Fibroblast of skin of right biceps (primary cell): ENCODE measurements at places on chromosomes 2 and 18.

DNA sequence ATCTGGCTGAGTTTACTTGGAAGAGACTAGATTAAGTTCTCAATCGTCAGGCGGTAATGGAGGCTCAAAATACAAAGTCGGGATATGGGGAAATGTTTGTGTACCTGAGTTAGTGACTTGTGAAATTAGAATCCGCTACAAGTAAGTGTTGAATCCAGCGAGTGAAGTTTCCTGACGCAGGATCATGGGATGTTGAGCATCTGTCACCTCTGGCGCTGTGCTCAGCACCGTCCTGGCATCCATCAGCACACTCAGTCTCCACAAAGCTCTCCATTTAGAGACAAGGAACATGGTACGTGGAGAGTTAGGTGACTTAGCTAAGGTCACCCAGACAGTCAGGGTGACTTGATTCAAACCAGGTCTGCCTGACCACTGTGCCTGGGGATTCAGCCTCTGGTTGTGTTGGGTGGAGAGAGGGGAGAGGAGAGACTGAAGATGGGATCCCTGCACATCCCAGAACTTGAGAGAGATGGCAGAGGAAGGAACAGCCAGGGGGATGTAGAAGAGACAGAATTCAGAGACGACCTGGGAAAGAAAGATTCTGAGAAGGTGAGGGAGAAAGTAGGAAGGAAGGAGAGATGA is 251.2 kb downstream of the ACKR3 start:
- DNase-seq: no peak

DNA sequence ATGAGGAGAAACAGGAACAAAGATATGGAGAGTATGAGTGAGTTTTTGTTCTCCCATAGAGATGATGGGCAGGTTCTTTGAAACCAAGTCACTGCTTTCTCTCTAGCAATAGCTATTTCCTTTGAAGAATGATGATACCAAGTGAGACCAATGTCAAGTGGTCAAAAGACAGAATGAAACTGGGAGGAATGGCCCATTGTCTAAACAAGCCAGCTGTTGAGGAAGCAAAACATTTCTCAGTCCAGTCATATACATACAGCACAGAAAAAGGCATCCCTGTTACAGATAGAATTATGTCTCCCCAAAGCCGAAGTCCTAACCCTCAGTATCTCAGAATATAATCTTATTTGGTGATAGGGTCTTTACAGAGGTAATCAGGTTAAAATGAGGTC is 66.1 kb upstream of the EPC2 start:
- DNase-seq: no peak

- DNase-seq: no peak
Measured at GRCh38 chr2:143615562-143615961, 486.3 kb downstream of the ARHGAP15 start.

DNA sequence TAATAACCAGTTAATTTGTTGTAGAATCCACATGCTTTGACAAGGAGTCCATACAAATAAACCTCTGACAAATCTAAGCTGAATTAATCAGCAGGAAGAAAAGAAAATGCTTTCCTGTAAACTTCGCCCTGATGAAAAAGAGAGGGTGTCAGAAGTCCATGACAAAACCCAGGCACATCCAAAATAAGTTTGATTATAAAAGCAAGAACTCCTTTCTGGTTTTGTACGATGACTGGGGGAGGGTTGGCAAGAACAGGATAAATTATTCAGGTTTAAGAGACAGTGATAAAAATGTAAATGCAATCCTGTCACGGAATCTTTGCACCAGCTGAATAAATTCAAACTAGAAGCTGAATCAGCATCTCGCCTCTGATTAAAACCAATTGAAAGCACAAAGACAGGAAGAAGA is 469.2 kb upstream of the TNP1 start:
- peak; percentile 66 for DNase-seq

DNA sequence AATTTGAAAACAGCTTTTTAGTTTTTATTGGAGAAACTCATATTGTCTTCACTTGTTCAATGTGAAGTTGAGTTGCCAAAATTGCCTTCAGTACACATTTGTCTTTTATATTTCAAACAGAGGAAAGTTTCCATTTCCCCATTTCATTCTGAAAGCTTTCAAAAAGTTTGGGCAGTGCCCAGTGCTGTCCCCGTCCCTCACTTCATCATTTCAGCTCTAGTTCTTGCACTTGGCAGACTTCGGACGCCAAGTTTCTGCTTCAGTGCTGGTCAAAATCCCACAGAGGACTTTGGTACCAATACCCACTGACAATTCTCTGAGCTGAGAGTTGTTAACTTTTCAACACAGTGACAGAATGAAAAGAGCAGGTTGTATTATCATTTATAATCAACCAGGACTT is 43.4 kb upstream of the AQP4 start:
- no peak for DNase-seq

DNA sequence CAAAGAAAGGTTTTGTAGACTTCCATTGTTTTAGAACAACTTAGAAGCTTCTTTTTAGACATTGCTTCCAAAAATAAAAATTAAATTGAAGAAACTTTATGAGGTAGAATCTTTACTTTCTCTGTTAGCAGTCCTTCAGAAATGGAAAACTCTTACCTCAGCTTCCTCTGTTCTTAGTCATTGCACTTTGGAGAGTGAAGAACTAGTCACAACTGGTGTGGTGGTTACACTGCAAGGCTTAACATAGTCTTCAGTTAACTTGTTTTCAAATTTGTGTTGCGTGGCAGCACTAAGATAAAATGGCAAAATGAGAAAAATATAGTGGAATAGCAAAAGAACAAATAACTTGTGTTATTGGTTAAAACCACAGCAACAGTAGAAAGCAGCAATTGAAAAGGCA is 332.6 kb downstream of the KIAA1328 start:
- no peak for DNase-seq

DNA sequence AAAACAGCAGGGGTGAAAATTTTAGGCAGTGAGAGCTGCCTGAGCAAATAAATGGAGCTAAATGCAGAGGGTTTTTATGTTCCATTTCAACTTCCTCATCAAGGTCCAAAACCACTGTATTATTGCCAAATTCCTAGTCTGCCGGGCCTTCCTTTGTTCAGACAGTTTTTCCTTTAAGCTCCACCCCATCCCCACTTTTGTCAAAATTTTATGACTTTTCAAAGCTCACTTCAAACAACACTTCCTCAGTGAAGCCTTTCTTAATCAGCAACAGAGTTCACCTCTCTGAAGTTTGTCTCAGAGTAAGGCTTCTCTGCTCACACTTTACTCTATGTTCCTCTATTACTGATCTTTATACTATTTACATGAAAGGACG is 81.3 kb downstream of the CERKL start:
- no peak for DNase-seq

GRCh38 chr2:121524685-121525425 is 5.8 kb upstream of the RNU4ATAC start:
- no peak for DNase-seq

- DNase-seq: no peak
Measured at GRCh38 chr18:31101183-31102024, 817 bp downstream of the DSC2 start.

DNA sequence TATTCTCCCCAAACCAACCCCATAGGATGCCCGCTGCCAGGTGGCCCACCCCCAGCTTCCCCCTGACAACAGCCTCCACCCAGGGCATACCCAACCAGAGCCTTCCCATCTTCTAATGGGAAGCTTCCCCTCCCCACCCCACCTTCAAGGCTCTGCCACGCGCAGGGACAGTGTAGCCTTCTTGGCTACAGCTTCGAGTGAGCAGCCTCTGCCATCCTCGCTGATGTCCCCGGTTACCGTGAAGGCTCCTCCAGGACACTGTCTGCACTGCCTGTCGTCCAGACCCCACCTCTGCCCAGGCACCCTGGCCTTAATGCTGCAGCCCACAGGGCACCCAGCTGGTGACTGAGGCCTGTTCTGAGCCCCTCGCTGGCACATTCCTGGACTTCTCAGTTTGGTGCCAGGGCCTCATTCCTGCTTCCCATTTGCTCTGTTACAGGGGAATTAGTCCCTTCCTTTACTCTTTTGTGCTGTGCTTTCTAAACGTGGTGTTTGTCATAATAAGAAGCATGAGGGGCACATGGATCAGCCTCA is 13.0 kb upstream of the ADNP2 start:
- DNase-seq: no peak

GRCh38 chr18:13185675-13186198 is 32.8 kb upstream of the LDLRAD4 start:
- DNase-seq: no peak

GRCh38 chr2:123993728-123994323 is 31.3 kb upstream of the CNTNAP5 start:
- peak; percentile 7 for DNase-seq

DNA sequence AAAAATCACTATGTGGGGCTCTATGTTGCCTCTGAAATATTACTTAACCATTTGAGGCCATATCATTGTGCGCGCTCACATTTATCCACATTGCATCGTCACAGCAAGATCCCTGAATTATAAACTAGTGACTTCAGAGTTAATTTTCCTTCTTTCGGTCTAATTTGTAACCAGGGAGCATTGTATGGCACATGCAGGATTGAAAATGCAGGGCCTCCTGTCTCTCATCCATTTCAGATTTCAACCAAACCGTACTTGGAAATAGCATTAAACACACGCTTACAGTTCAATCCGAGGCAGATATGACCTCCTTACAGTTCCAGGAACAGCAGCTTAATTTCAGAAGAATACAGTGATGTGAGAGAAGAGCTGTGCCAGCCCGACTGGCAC is 532 bp downstream of the MYOM1 start:
- DNase-seq: no peak

DNA sequence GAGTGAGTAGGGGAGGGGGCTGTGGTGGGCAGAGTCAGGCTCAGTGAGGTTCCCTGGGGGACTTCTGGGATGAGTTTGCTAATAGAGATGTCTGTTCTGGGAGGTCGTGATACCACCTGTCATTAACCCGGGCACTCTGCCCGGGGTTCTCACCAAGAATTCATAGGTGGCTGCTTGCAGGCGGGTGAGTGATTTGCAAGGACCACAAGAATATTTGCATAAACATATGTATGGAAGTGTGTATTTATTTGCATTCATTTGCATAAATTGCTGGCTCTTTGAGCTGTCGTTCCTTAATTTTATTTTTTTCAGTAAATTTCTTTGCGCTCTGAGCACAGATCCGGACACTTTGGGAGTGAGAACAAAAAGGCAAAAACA is 260.0 kb downstream of the ATAD2B start:
- no peak for DNase-seq

GRCh38 chr18:57710226-57710625 is 88.6 kb upstream of the NARS1 start:
- DNase-seq: no peak

- DNase-seq: peak; percentile 16
Measured at GRCh38 chr2:67663776-67664175, 266.6 kb downstream of the ETAA1 start.

DNA sequence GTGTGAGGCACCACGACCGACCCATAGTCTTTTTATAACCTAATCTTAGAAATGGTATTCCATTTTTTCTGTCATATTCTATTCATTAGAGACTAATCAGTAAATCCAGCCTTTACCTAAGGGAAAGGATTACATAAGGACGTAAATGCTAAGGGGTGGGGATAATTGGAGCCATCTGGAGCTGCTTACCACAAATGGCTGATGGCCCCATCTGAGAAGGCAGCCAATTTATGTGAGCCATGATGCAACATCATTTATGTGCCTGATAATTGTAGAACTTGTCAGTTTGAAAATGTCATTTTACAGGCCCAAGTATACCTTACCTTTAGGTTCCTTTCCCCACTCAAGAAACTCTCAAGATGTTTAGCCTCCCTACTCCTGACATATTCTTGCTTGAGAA is 44.0 kb downstream of the ARHGEF33 start:
- peak; percentile 78 for DNase-seq

- peak; percentile 47 for DNase-seq
Measured at GRCh38 chr2:64632835-64633819, 20.6 kb downstream of the SERTAD2 start.

GRCh38 chr18:8249811-8250210 is 359.4 kb upstream of the RAB12 start:
- peak; percentile 69 for DNase-seq

- DNase-seq: peak; percentile 46
Measured at GRCh38 chr18:58768293-58768974, 96.2 kb upstream of the ZNF532 start.

DNA sequence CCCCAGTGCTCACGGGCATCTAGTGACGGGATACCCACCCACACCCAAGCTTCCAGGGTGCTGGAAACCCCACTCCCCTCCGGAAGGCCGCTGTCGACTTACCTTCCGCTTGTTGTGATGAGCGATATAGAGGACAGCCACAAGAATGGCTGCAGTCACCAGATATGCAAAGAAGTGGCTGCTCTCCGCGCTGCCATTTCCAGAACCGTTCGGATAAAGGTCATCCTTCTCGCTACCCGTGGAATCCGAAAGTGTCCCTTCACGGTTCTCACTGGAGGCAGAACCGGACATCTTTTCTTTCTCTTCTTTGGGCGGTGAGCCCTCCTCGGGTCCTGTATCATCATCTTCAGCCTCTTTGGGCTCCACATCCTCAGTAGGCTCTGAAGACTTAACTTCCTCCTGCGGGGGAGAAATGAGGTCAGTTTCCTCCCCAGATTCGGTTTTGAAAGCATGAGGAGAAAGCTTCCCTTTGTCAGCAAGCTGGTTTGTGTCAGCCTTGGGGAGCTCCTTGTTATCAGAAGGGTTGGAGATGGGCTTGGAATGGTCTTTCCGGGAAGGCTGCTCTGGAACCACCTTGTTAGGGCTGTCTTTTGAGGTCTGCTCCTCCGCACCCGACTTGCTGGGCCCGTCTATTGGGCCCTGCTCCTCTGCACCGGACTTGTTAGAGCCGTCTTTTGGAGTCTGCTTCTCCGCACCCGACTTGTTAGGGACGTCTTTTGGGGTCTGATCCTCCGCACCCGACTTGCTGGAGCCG is 1.2 kb downstream of the TGOLN2 start:
- DNase-seq: peak; percentile 16

- DNase-seq: no peak
Measured at GRCh38 chr2:19851116-19851695, 50.6 kb downstream of the TTC32 start.

GRCh38 chr18:1968801-1969498 is 602.4 kb downstream of the METTL4 start:
- no peak for DNase-seq

DNA sequence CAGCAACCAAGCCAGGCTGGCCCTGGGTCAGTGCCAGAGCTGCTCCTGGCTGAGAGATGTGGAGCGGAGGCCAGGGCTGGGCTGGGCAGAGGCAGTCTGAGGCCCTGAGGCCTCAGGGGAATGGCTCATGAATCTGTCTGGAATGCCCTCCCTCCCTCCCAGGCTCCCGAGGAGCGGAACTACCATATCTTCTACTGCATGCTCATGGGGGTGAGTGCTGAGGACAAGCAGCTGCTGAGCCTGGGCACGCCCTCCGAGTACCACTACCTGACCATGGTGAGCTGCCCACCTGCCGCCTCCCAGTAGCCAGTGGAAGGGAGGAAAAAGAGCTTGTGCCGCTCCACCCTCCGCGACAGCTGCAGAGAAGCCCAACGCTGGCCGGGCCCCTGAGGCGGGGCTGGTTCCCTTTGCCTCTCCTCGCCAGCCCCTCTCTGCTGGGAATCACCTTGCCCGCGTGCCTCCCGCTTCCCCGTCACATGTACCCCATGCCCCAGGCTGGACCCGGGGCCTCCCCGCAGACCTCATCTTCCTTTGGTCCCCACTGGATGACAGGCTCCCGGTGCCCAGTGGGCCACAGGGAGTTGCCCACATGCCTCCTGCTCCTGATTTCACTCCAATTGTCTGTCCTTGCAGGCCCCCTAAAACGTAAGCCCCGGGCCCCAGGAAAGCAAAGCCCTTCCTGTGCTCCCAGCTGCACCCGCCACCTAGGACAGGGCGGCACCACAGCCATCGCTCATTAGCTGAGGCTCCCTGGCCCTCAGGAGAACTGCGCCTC is 41.1 kb downstream of the MYO7B start:
- peak; percentile 70 for DNase-seq

GRCh38 chr2:172216477-172216876 is 113.8 kb upstream of the DLX2 start:
- no peak for DNase-seq
